ENCODE measurements at places on chromosomes 11 and 22.
A peak's percentile ranks its signal among the peaks of the same experiment; 100 is the strongest.

GRCh38 chr11:17803754-17804334 lies 69.3 kb downstream of the KCNC1 start:
- DNase-seq = no peak

DNA sequence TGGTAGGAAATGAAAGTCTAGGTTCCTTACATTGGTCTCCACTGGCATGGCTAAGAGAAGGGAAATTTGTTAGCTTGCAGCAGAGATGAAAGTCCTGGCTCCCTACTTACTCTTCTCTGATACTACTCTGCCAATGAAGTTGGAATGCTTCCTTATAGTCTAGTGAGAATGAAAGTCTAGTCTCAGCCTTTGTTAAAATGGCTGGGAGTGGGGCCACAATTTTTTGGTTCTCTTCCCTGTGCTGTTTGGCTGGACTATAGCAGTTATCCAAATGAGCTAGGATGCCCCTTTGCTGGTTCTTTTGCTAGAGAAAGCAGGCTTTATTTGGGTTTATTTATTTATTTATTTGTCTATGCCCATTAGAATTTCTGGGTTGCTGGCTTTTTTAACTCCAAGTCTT lies 414.3 kb downstream of the AASDHPPT start:
- DNase-seq = no peak

GRCh38 chr11:11078344-11079086 lies 220.7 kb upstream of the ZBED5 start:
- no peak for DNase-seq

DNA sequence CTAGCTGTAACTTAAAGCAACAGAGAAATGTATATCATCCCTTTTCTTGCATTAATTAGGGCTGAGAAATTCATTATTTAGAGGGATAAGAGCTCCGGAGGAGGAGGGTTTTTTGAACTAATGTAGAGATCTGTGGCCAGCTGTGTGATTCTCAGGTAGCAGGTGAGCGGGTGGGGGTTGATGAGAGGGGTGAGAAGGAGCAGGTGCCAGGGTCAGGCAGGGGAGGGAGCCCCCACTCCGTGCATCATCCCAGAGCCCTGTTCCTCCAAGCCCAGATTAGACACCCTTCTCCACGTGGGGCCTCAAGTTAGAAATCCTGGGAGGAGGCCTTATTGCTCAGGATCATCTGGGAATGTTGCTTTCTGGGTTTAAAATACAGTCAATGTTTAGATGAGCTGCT lies 24.9 kb downstream of the ZBTB16 start:
- DNase-seq = no peak

- DNase-seq = no peak
These were observed 58.3 kb downstream of the CCDC83 start for GRCh38 chr11:85913513-85913912.

GRCh38 chr11:69644071-69644961 lies 3.4 kb downstream of the CCND1 start:
- peak; percentile 88 for DNase-seq

DNA sequence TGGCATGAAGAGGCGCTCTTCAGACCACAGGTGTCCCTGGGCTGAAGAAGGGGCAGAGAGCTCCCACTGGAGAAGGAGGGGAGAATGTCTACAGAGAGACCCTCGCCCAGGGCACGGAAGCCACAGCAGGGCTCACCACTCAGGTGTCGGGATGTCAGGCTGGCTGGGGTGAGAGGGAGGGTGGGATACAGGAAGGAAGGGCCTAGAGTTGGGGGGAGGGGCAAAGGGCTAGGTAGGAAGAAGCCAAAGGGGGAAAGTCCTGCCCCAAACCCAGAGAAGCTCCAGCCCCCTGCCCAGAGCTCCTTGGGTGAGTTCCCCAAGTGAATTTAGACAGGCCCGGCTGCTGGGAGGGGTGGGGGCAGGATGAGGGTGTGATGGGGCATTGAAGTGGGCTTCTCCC lies 232.0 kb downstream of the CEP164 start:
- peak; percentile 20 for DNase-seq

- DNase-seq = no peak
These were observed 46.9 kb downstream of the PANX1 start for GRCh38 chr11:94175535-94175934.

- no peak for DNase-seq
These were observed 61.7 kb downstream of the PTPRJ start for GRCh38 chr11:48041877-48042695.

- no peak for DNase-seq
These were observed 13.5 kb downstream of the ZBED5 start for GRCh38 chr11:10844356-10844755.

- DNase-seq = no peak
These were observed 38.9 kb downstream of the CABIN1 start for GRCh38 chr22:24049978-24050377.

GRCh38 chr11:79940974-79941735 lies 500.3 kb upstream of the TENM4 start:
- DNase-seq = no peak

DNA sequence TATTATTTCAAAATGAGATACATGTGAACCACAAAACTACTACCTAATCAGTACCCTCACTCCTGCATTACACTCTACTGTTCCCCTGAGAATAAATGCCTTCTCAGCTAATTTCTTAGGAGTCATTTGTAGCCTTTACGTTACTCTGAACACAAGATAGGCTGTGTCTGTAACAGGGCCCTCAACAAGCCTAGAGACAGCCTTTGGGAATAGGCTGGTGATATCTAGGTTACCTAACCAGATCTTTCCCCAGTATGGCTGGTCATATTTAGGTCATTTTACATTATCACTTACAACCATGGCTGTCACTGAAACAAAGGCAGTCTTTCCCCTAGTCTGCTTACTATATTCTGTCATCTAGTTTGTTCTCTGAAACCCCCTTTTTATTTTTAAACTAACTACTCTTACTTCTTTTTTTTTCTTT lies 14.2 kb downstream of the ATM start:
- no peak for DNase-seq

- DNase-seq = no peak
These were observed 20.0 kb upstream of the RAB39A start for GRCh38 chr11:107908211-107908610.

DNA sequence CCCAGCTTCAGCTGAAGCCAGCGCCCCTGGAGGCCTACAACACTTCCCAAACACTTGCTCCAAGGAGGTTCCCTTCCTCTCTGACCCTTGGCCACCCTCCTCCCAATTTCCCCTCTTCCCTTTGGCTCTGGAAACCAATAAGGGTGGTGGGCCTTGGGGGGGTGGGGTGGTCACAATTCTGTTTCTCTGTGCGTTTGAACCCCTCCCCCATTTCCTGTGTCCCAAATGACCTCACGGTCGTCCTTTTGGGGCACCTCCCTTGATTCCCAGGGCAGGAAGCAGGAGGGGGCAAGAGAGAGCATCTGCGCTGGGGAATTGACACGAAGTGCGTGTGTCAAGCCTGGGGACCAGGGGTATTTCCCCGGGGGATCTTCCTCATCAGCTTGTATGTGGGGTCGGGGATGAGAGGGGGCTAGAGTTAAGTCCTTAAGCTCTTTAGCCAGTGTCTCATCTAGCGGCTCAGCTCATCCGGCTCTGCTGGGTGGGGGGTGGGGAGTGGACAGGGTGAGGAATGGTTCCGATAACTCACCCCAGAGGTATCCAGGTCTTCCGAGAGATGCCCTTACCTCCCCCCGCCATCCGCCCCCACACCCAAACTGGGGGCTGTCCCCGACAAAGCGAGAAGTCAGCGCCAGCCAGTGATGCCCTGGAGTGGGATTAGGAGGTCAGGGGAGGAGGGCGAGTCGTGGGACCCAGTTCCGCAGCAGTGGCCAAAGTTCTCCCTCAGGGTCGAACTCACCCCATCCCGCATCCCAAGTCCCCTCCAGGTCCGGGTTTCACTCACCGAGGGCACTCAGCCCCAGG lies 587 bp downstream of the ESAM start:
- DNase-seq = no peak

GRCh38 chr11:77203901-77204753 lies 76.1 kb downstream of the MYO7A start:
- DNase-seq = no peak

DNA sequence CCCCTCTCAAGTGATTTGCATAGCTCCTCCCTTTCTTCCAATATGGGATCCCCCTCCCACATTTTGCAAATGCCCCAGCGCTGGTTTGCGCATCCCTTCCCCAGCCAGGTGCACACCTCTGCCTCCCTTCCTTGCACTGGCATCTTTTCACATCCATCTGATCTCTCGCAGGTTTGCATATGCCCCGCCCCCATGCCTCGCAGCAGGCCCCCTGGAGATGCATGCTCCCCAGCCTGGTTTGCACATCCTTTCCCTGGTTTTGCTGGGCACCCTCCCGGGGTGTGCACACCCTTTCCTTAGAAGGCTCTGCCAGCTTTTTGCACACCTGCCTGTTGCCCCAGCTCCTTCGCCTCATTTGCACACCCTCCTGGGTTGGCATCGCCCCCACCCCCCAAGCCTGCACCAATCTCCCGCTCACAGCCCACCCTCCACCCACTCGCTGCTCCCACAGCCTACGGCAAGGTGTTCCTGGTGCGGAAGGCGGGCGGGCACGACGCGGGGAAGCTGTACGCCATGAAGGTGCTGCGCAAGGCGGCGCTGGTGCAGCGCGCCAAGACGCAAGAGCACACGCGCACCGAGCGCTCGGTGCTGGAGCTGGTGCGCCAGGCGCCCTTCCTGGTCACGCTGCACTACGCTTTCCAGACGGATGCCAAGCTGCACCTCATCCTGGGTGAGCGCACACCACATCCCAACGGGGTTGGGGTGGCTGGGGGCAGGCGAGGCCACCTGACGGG lies 917 bp downstream of the RPS6KA4 start:
- no peak for DNase-seq

DNA sequence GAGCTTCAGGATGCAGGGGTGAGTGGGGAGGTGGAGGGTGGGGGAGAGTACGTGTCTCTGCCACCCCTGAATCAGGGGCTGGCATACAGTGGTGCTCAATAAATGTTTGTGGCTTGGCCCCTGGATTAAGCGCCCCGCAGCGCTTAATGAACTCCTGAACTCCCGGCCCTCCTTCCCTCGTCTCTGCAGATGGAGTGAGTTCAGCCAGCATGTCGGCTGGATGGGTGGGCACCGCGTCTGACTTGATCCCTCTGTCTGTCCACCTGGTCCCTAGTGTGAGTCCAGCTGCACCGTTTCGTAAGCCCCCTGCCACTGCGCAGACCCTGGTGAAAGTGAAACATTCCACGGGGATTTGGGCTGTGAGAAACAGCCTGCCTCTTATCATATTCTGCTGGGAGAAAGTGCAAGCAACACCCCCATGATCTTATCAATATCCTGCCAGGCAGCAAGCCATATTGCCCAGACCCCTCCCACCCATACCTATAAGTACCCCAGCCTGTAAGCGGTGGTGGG lies 12.0 kb upstream of the MRGPRD start:
- DNase-seq = no peak

DNA sequence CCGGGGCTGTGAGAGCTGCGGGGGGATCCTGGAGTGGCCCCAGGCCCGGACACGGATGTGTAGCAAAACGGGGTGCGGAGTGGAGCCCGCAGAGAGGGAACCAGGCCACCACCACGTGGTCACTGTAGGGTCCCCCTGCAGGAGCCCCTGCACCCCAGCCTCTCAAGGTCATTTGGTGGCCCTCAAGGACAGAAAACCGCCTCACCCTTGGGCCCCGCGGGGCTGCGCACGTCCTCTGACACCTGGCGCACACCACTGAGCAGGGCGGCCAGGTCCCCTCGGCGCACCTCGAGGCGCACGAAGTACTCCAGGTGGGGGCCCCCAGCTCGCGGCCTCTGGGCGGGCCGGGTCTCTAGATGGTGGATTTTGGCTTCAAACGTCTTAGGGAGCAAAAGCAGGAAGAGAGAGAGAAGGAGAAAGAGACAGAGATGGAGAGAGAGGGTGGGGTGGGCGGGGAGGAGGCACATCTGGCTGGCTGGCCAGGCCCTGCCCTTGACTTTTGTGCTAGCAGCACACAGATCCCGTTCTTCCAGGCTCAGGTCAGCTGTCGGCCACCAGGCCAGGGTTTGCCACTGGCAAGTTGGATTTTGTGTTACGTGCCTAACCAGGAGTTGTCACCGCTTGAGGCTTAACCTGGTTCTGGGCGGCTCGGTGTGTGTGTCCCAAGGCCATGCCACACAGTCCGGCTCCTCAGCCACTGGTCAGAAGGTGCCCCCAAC lies 3.2 kb downstream of the TH start:
- no peak for DNase-seq

DNA sequence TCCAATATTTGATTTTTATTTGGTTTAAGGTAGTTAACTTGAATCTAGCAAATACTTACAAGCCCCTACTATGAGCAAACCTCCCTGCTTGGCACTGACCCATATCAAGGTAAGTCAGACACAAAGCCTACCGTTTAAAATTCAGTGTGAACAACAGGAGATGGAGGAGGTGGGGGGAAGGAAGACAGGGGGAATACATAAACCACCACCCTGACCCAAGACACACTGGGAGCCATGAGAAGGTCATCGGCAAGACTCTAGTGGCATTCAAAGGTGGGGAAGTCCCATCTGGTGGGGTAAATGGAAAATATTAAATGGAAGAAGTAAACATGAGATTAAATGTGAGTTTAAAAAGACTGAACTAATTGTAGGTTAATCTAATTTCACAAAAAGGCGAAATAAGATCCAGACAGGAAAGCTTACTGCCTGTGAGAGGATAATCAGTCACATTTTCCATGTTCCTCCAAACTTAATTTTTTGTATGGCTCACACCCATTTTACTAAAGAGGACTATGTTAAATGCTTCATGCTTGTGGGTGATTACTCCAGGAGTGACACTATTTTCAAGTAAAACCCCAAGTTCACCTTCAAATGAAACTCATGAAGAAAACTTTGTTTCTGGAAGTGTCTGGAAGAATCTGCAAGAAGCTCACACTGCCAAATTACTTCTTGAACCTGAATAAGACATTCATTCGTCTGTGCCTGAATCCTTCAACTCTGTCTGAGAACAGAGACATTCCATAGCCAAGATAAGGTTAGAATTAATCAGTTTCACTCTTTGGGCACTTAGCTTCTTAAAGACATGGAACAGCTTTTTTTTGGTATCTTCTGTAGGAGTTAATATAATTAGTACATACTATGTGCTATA lies 51.7 kb downstream of the PITPNB start:
- DNase-seq = no peak

DNA sequence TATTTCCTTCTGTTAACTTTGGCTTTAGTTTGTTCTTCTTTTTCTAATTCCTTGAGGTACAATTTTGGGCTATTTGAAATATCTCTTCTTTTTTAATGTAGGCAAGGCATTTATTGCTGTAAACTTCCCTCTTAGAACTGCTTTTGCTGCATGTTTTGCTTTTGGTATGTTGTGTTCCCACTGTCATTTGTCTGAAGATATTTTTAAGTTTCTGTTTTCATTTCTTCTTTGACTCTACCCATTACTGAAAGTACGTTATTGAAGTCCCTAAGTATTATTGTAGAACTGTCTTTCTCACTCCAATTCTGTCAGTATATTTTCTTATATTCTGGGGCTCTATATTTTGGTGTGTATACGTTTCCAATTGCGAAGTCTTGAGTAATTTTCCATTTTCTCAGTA lies 77.9 kb downstream of the KCNQ1OT1 start:
- no peak for DNase-seq

- DNase-seq = no peak
These were observed 47.8 kb downstream of the PPP2R1B start for GRCh38 chr11:111718436-111718835.

- DNase-seq = no peak
These were observed 645 bp downstream of the RTCB start for GRCh38 chr22:32411402-32411801.
